ENCODE measurements at places on chromosomes 16 and 17. TPM values are rescaled to one million over a fixed set of nuclear protein-coding genes. Genes with fewer than 3 reads are reported as not detected.

Gene CACNG1
- total RNA-seq: not detected

Gene ENPP7
- total RNA-seq: not detected

Gene CDRT4
- 0.77 TPM for total RNA-seq

Gene TEX14
- under 0.01 TPM for total RNA-seq

Gene ZNF778
- total RNA-seq: 9.4 TPM

Gene TBX6
- total RNA-seq: 0.33 TPM

Gene DOC2A
- total RNA-seq: 0.26 TPM

Gene CDK3
- total RNA-seq: 1.3 TPM

Gene SLC35G6
- not detected for total RNA-seq

Gene MT1E
- total RNA-seq: 251 TPM

Gene AGRP
- not detected for total RNA-seq

Gene CDH15
- 0.99 TPM for total RNA-seq

Gene CCDC92B
- total RNA-seq: not detected

Gene LGALS9
- total RNA-seq: 0.51 TPM

Gene C16orf95
- 5.4 TPM for total RNA-seq

Gene SEPTIN12
- not detected for total RNA-seq

Gene RAB37
- total RNA-seq: 0.26 TPM

Gene DHRS7B
- total RNA-seq: 7.7 TPM

Gene ADCY7
- 34.7 TPM for total RNA-seq

Gene OTOA
- total RNA-seq: not detected

Gene ACAP1
- 2.1 TPM for total RNA-seq

Gene TBC1D3I
- total RNA-seq: 0.51 TPM

Gene ICAM2
- 2.6 TPM for total RNA-seq

Gene TP53TG3F
- not detected for total RNA-seq

Gene TBC1D26
- total RNA-seq: not detected

Gene MFAP4
- total RNA-seq: 137 TPM

Gene SLC12A3
- not detected for total RNA-seq

Gene METRNL
- total RNA-seq: 114 TPM

Gene SLC16A13
- 0.26 TPM for total RNA-seq

Gene CDH5
- total RNA-seq: under 0.01 TPM

Gene NAA60
- 9.2 TPM for total RNA-seq

Gene JMJD6
- total RNA-seq: 16.2 TPM

Gene SLC6A2
- total RNA-seq: not detected

Gene SMIM36
- not detected for total RNA-seq

Gene BICDL2
- not detected for total RNA-seq
